Activated CD8-positive, alpha-beta memory T cell treated with anti-CD3 and anti-CD28 coated beads for 36 hours (primary cell): ENCODE measurements at places on chromosomes 11 and 22. TPM values are rescaled to one million over a fixed set of nuclear protein-coding genes. Genes with fewer than 3 reads are reported as not detected.

CDHR5 gene
- total RNA-seq = not detected

MYBPC3 gene
- total RNA-seq = not detected

PRR33 gene
- total RNA-seq = 0.08 TPM

MUC5AC gene
- not detected for total RNA-seq

CARNS1 gene
- 1.9 TPM for total RNA-seq

MOGAT2 gene
- total RNA-seq = not detected

OR51B4 gene
- not detected for total RNA-seq

CABP7 gene
- not detected for total RNA-seq

RASL10A gene
- 0.78 TPM for total RNA-seq

ZW10 gene
- 22.8 TPM for total RNA-seq

MYO7A gene
- 0.06 TPM for total RNA-seq

KCNJ4 gene
- not detected for total RNA-seq

NPTXR gene
- 3.3 TPM for total RNA-seq
